ENCODE measurements at places on chromosomes 13 and 19.
A peak's percentile ranks its signal among the peaks of the same experiment; 100 is the strongest.

DNA sequence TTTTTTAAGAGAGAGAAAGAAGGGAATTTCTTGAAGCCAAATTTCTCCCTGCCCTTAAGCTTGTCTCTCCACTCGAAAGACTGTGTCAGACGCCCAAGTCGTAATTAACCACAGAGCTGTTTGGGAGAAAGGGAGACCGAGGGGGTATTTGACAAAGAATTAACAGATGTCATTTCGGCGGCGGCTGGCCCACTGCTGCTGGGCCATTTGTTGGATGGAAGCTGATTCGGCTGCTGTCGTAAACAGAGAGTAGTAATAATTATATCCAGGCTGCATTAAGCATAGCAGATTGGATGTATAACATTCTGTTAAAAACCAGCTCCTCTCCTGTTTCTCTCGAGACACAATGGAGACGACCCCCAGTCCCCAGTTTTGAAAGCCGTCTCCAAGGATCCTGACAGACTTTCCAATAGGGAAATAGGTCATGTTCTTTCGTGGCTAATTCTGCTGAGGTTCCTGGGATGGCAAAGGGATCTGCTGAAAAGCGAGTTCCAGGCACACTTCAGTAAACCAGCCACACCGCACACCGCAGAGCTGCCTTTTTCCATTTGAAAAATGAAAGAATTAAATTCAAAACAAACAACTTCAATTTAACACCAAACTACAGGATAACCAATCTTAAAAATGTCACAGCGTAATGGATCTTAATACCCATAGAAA lies 71.5 kb downstream of the KCTD15 start:
- no peak for DNase-seq

- no peak for DNase-seq
These were observed 226.0 kb upstream of the SERP2 start for GRCh38 chr13:44147648-44148047.

- no peak for DNase-seq
These were observed 258.7 kb downstream of the RAP2A start for GRCh38 chr13:97692628-97693027.

DNA sequence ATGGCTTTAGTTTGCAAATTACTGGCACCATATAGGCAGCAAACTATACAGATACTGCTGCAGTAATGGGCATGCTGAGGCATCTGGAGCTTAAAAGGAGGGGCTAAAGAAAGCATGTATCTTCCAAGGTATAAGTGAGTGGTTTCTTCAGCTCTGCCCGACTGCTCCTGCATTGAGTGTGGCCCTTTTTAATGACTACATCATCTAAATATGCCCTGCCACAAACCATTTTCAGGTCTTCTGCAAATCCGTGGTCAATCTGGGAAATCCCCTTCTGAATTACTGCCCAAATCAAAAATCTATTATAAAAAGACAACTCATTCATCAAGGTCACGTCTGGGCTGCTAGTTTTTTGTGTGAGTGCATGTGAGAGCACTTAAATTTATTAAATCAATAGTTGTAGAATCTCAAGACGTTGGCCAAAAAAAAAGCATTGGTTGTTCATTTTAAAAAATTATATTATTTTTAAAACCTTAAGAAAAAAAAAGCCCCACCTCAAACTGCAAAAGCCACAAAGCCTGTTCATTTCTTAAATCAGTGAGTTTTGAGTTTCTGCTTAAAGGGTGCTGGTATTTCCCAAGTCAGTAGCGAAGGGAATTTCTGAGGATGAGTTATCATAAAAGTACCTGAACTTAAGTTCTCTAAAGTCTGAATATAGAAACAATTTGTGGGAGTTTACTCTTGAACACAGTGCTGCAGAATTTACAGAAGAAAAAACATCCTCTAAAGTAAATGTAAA lies 16.3 kb downstream of the LCP1 start:
- DNase-seq = no peak

DNA sequence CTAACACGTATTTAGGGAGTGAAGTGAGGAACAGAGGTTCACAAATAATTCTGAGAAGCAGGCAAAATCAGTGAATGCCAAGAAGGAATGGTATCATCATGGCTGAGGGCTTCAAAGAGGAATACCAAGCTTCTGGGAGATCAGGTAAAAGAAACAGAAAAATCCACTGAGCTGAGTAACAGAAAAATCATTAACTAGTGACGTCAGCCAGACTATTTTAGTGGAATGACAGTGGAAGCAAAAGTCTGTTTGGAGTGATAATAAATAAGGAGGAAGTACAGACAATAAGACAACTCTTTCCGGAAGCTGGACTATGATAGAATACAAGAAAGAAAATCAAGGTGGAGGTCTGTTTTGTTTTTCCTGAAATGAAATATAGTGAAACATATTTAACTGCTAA lies 83.5 kb downstream of the SACS start:
- no peak for DNase-seq

DNA sequence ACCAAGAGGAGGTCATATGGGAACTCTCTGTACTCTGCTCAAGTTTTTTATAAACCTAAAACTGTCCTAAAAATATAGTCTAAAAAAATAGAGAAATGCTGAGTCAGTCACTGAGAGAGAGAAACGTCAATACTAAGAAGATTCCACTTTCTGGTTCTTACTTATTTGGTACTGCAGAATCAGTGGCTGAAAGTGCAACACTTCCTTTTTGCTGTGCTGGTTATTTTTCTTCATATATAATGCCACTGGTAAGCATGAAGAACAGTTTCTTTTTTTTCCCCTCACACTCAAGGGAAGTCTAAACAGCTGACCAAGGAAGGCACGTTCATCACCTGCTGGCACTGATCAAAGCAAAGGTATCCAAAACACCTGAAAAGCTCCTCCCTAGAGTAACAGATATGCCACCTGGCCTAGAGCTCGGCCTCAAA lies 44.3 kb upstream of the N4BP2L1 start:
- no peak for DNase-seq

- DNase-seq = peak; percentile 92
These were observed 97.7 kb upstream of the IPO5 start for GRCh38 chr13:97855570-97856303.

DNA sequence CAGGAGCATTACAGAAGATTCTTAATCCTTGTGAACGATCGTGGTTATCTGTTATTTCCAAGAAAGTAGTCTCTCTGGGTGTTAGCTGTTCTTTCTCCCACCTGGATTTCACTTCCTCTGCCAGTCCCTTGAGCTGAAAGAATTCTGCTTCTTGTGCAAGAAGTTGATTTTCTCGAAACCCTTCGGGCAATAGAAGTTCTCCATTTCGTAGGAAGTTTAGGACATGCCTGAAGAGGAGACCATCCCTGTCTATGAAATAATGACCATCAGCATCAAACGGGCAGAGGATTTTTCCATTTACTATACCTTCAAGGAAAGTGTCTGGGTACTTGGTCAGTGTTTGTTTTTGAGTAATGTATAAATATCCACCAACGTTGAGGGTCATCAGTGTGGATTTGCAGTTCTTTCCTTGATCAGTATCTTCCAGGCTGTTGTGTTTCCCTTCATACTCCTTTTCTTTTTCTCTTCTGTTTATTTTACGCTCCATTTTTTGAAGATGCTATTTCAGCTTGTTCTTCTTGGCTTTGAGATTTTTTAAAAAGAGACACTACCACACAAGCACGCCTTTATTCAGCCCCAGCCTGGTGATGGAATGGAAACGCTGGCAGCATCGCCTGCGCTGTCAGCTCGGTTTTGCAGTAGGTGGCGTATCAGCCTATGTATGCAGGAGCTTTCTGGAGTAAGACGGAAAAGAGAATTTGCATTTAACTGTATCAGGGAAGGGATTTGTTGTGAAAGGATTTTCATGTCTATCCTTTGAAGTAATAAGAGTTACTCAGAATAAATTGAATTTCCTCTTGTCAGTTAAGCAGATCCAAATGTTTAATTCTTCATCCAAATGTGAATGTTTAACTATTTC lies 6.5 kb downstream of the KCTD4 start:
- DNase-seq = peak; percentile 61

DNA sequence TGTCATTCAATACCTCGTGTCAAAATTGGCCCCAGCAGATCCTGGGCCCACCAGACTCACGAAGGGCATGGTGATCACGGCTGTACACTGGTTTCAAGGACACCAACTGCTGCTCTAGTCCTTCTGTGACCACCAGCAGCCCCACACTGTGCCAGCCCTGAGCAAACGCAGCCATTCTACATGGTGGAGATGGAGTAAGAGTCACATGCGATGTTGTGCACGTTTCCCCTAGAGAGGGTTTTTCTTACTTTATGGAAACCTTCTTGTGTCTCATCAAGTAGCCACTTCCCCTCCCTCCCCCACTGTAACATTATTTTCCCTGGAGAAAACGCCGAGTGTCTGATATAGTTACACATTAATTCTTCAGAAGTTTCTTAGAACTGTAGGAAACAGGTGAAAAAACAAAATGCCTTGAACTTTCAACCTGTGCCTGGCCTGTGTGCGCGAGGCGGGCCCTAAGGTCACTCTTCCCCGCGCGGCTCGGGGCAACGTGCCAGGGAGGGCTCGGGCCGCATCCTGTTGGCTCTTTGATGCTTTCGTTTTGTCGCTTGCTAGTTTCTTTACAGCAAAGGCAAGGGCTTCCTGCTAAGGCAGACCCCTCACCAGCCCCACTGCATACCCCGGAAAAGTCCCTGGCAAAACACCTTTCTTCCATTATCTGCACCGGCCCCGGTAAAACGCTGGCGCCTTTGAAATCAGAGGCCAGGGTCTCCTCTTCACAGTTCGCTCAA lies 44.6 kb downstream of the GGACT start:
- DNase-seq = no peak
